ENCODE measurements at places on chromosomes 7 and 10.

DNA sequence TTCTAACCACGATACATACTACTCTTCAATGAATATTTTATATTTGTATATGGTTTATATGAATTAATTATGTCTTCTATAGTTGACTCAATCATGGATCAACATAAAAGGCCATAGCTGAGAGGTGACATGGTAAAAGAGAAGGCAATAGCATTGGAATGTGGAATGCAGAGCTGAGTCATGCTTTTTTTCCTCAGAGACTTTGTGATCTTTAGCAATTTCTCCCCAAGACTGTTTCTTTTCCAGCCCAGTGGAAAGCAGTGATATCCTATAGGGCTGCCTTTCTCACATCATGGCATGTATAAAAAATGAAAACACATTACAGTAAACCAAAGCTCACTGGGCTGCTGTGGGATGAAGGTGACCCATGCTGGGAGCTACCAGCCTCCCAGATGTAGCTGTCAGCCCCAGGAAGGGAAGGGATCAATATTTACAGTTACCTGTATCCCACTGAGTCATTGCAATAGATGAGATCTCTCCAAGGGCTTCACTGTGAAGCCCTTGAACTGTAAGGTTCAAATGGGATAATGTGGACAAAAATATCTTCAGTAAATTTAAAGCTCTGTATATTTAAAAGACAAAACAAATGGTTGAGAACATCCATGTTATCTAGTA is 30.2 kb downstream of the SLC39A12 start:
- DNase-seq: no peak

DNA sequence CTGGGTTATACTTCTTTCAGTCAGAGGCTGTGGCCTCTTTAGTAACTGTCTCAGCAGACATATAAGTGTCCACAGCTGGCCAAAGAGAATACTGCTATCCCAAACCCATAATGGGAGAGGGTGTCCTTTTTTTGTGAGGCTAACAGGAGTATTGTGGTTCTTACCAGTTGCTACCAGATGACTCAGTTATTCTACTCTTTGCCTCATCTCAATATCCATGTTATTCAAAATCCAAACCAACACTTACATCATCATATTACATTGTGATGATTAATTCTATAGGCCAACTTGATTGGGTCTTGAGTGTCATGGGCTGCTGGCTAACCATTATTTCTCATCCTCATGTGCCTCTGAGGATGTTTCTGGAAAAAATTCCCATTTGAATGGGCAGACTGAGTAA is 120.9 kb downstream of the TMEM168 start:
- DNase-seq: no peak

- no peak for DNase-seq
These were observed 34.8 kb downstream of the MGMT start for GRCh38 chr10:129501652-129502436.

- no peak for DNase-seq
These were observed 5.2 kb downstream of the DUSP5 start for GRCh38 chr10:110502851-110503301.

DNA sequence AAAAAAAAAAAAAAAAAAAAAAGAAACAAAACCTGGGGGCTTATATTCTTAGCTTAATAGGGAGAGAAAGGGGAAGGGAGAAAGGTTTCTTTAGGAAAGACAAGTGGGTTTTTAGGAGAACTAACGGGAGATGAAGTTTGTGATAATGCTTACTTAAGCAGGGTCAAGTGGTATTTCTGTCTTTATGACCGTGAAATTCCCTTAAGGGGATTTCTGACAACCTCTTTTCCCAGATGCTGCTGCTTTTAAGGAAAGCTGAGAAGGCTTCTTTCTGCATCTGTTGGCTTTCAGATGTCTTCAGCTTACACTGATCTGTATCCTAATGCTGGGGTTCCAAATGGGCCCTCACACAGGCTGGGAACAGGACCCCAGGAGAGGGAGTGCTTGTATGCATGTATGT is 42.6 kb downstream of the ADAMTS14 start:
- DNase-seq: no peak

- no peak for DNase-seq
These were observed 33.3 kb downstream of the SCART1 start for GRCh38 chr10:133487085-133487484.

DNA sequence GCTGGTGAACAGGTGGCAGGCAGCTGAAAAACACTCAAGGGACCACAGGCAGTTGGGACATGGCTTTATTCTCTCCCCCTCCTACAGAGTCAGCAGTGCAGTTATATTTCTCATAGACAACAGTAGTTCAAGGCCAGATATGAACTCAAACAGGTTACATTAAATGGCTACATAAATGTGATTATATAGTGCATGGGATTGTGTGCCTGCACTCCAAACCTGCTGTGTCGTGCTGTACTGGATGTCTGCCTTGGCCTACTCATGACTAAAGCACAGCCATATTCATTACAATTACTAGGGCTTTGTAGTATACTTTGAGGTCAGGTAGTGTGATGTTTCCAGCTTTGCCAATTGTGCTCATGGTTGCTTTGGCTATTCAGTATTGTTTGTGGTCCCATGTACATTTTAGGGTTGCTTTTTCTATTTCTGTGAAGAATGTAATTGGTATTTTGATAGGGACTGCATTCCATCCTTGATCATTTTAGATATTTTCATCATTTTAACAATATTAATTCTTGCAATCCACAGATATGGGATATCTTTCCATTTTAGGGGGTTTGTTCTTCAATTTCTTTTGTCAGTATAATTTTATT is 393.6 kb downstream of the CNTNAP2 start:
- DNase-seq: no peak

DNA sequence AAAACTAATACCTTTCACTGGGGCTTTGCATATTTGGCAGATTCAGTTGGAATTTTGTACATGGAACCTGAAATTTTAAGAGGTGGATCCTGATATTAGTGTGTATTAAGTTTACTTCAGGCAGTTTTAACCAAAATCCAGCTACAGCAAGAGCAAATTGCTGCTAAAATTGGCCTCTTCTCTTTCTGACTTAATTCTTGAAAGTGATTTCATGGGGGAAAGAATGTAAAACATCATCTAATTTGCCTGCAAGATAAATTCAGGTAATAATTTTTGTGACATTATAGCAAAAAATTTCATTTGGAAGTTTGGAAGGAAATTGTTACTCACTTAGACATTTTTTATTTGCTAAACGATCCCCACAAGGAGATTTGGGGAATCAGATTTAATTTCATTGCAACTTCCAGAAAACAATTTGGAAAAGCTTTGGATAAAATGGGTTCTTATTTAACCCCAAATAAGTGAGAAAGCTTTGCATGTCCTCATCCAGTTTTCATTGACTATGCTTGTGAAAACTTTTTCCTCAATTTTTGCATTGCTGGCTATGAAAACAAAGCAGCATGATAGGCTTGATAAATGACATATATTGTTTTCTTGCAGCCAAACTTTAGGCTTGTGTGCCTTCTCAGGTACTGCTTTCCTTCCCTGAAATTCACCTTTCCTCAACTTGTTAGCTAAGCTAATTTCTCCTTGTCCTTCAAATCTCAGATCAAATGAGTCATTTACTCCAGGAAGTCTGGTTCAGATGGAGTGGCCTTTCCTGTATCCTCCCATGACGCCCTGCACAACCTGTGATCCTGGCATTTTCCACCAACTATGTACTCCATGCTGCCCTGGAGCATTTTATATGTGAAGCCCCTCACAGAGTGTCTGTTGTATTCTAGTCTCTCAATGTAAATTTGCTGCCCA is 27.4 kb upstream of the ZNF438 start:
- DNase-seq: no peak

GRCh38 chr7:34060196-34060947 is 155.0 kb downstream of the BMPER start:
- no peak for DNase-seq

DNA sequence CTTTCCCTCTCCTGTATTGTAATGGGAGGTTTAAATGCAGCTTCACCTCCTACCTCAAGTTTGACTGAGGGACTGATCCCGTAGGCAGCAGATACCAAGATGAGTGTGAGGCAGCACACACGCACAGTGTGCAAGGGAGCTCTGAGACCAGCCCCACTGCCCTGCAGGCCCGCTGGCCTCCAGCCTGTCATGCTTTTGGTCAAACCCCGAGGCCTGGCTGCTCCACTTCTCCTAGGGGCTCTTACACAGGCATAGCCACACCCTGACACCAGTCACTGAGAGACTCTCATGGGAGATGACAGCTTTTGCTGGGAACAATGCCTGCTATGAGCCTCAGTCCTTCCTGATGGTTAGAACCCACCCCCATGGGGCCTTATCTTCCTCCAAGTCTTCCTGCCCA is 27.6 kb downstream of the DRGX start:
- no peak for DNase-seq

DNA sequence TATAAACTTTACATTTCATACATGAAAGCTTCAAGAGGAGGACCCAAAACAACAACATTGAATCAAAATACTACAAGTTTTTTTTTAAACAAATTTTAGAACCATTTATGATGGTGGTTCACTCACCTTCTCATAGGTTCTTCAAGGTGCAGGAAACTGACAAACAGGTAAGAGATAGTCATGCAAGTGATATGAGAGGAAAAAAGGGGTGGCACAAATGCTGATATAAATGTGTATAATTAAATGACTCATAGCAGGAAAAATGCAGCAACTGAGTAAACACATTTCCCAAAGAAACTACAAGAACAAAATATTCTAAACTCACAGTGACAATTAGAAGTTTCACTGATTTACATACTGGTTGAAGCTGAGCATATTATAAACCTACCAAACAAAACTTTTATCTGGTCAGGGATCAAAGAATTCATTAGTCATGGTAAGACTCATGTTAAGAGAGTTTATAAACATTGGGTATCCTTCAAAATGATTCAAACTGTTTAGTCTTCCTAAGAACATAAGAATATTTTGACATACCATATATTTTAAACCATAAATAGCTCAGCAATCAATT is 14.1 kb downstream of the ZWINT start:
- DNase-seq: no peak

DNA sequence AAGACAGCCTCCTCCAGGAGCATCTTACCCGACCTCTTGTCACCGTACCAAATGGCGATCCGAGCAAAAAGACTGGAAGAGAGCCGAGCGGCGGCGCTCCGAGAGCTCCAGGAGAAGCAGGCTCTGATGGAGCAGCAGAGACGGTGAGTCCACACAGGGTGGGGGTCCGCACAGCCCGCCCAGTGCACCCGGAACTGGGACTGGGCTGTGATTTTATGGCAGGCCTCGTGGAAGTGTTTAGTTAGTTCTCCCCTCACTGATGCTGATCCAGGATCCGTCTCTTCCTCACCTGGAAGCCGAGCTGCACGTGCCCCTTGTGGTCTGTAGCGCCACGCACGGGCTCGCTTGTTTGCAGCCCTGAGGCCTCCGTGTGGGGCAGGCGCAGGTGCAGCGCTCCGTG is 19.6 kb downstream of the LRRC27 start:
- DNase-seq: no peak

- no peak for DNase-seq
These were observed 214.7 kb downstream of the DNAJB6 start for GRCh38 chr7:157551325-157552070.

- peak; percentile 46 for DNase-seq
These were observed 90.9 kb upstream of the SMNDC1 start for GRCh38 chr10:110395350-110396283.

GRCh38 chr10:34753014-34753757 is 61.9 kb downstream of the PARD3 start:
- no peak for DNase-seq

DNA sequence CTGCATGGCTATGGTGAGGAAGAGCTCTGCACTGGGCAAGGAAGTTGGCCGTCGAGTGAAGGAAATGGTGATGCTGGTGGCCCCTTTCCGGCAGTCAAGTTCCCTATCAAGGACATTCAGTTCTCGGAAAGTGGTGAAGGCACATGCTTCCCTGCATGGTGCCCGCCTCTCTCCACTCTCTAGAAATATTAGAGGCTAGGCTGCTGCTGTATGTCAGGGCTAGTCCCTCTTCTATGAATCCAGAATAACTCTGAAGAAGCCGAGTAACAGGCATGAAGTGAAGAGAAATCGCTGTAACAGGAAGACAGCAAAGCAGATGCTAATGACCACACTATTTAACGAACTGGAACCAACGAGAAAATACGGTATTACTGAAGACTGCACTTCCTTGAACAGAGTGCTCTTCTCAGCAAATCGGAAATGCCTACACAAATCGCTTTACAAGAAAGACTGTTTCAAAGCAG is 5.4 kb downstream of the IDI1 start:
- no peak for DNase-seq

DNA sequence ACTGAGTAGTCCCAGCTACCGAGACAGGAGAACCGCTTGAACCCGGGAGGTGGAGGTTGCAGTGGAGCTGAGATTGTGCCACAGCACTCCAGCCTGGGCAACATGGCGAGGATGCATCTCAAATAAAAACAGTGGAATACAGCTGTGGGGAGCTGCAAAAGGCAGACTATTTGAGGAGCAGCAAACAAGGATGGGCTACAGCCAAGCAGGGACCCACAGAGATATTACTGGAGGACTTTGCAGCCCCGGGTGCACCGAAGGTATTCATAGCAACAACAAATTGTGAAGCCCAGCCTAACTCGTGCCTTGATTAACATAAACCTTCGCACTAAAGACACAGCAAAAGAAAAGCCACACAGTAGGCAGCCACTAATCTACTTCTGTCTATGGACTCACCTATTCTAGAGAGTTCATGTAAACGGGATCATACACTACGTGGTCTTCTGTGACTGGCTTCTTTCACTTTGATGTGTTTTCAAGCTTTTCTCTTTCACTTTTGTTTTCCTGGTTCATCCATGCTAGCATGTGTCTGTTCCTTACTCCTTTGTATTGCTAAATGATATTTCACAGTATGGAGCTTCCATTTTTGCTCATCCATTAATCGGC is 34.0 kb downstream of the PODXL start:
- DNase-seq: no peak

GRCh38 chr10:14225379-14225778 is 105.3 kb downstream of the FRMD4A start:
- DNase-seq: no peak

DNA sequence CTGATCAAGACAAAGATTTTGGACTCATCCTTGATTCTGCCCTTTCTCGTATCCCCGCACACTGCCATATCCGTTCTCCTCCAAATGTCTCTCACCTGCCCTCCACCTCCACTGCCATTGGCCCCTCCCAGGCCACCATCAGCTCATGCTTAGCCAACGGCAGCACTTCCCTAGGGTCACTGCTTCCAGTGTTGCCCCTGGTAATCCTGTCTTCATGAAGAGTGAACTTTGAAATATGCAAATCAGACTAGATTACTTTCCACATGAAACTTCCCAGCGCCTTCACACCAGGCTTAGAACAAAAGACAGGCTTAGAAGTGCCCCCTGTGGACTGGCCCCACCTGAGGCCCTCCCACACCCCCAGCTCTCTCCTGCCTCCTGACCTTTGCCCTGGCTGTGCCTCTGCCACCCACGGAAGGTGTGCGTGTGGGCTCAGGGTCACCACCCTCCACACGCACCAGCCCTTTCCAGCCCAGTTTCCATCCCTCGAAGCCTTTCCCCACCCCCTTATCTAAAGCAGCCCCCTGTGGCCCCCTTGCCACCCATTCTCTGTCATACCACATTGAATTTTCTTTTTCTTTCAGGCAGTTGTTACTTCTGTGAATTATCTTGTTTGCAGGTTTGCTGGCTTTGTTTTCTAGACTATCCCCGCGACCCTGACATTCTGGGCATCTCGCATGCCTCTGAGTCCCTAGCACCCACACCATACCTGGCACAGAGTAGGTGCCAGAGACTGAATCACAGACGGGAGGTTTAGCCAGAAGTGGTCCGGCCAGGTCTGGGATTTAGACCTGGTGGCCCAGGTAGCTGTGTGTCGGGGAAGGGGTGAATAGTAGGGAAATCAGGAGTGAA is 26.8 kb upstream of the C10orf53 start:
- DNase-seq: no peak

GRCh38 chr10:25175527-25176420 is 973 bp downstream of the GPR158 start:
- peak; percentile 0 for DNase-seq

GRCh38 chr7:123070702-123071286 is 75.3 kb upstream of the TAS2R16 start:
- no peak for DNase-seq

Measured in stimulated activated CD4-positive, alpha-beta T cell treated with anti-CD3 and anti-CD28 coated beads, Interleukin-2, amount 100 ng/mL, for 24 hours (primary cell).